ENCODE measurements at places on chromosomes 16 and 17. TPM values are rescaled to one million over a fixed set of nuclear protein-coding genes. Genes with fewer than 3 reads are reported as not detected.
A peak's percentile ranks its signal among the peaks of the same experiment; 100 is the strongest.

CLEC3A gene
- not detected for total RNA-seq

TEKT5 gene
- not detected for total RNA-seq

KRT25 gene
- total RNA-seq, result not detected

PPP1R27 gene
- not detected for total RNA-seq

XYLT1 gene
- 11.1 TPM for total RNA-seq

GSE1 gene
- 9.4 TPM for total RNA-seq

SDR42E1 gene
- total RNA-seq, result 0.28 TPM

SOX9 gene
- total RNA-seq, result 4.1 TPM

GRCh38 chr17:45867702-45868101 lies 23.0 kb downstream of the SPPL2C start:
- no peak for DNase-seq

- no peak for DNase-seq
Observed at GRCh38 chr17:73643001-73643851, 1.0 kb downstream of the SDK2 start.

DNA sequence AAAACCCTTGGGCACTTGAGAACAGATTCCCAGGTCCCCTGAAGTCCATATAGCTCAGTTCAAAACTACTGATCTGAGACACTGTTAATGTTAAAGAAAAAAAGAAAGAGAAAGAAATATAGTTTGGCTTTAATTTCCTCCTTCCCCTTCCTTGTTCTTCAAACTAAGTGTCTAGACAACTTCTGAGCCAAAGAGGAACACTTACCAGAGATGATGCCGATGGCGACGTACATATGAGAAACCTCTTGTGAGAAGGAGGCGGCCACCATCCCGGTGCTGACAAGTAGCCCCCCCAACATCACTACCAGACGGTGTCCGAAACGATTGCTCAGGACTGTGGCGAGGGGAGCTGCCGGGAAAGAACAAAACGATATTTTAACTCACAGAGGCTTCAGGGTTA lies 17.2 kb downstream of the SLC16A6 start:
- DNase-seq, result no peak

DNA sequence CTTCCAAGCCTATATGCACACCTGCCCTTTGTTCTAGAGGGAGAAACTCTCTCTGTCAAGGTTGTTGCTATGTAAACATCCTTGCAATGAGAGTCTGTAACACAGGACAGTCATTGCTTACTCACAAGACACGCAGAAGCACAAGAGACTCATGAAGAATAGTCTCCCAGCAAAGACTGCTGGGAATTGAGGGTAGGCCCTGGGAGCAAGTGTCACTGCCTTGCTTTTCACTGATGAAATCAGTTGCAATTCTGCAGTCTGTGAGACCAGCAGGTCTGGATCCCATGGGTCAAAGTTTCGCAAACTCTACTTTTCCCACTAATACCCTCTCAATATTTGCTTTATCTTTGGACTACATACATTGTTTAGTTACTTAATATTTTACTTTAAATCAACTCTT lies 177.4 kb downstream of the FTO start:
- DNase-seq, result peak; percentile 82

GRCh38 chr17:15922586-15922985 lies 22.3 kb upstream of the ADORA2B start:
- no peak for DNase-seq

DNA sequence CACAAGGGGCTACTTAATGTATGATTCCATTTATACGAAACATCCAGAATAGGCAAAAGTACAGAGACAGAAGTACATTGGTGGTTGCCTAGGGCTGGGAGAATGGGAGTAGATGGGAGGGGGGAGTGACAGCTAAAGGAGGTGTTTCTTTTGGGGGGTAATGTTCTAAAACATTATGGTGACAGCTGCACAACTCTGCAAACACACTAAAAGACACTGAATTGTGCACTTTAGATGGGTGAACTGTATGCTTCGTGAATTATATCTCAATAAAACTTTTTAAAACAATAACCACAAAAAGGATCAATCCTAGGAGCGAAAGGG lies 661 bp downstream of the LYRM9 start:
- DNase-seq, result no peak

GRCh38 chr16:24939738-24940137 lies 75.4 kb downstream of the ARHGAP17 start:
- peak; percentile 46 for DNase-seq

- DNase-seq, result no peak
Observed at GRCh38 chr17:71168053-71168741, 952.6 kb upstream of the SOX9 start.

- no peak for DNase-seq
Observed at GRCh38 chr16:77212741-77213541, 13.7 kb downstream of the SYCE1L start.

- peak; percentile 58 for DNase-seq
Observed at GRCh38 chr17:18860161-18860972, 2.4 kb downstream of the PRPSAP2 start.

DNA sequence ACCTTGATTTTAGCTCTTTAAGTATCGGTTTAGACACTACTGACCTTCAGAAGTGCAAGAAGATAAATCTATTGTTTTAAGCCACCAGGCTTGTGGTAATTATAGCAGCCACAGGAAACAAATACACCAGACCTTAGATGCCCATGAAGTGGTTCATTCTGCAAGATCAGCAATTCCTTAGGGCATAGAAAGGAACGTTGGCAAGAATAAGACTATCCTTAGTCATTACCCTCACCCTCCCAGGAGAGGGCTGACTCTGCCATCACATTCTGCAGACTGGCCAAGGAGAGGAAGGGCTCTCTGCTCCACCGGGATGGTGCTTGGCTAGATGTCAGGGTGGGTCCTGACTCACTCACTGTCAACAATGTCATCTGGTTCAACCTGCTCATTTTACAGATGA lies 14.1 kb upstream of the NDEL1 start:
- no peak for DNase-seq

DNA sequence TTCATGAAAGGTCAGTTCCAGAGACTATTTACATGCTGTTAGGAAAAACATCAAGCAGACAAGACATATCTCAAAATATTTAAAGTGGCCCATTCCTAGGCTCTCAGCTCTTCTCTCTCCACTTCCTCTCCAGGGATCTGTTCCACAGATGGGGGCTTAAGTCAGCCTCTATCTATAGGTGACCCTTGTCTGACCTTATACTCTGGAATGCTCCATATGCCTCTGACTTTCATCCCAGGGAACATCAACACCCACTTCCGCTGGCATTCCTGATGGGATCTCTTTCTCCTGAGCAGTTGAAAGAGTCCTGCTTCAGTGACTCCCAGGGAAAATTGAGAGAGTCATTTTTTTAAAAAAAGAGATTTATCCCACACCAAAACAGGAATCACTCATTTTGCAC lies 11.5 kb upstream of the WIPI1 start:
- DNase-seq, result peak; percentile 12

GRCh38 chr17:42456223-42457106 lies 2.2 kb upstream of the ATP6V0A1 start:
- peak; percentile 83 for DNase-seq
